Urinary bladder (tissue), 4 donors: ENCODE measurements at places on chromosomes 6 and 20. TPM values are rescaled to one million over a fixed set of nuclear protein-coding genes. Genes with fewer than 3 reads are reported as not detected.

DNA sequence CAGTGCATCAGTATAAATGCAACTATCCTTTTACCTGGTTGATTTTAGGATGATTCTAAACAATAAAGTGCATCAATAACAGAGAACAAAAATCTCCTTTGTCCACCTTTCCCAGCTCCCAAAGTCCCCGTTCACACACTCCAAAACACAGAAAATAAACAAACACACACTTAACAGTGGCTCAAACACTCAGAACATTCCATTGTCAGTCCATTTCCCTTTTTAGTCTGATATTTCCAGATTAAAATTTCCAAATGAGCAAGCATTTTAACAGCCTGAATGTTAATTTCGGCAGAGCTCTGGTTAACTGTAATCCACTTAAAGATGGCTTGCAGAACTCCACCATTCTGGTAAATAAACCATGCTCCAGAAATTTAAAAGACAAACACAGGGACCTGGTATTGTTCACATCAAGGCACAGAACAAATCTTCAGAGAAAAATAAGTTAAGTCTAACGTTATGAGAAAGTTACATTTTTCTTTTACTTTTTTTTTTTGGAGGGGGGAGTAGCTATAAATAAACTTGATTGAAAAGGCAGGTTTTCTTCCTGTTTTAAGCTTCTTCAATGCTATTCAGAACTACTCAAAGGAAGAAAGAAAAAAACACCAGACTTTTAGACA is 100.8 kb downstream of the DST start:
- no peak for DNase-seq

The WFDC10B gene
- 6.9 TPM for polyA plus RNA-seq

- DNase-seq, result no peak
Measured at GRCh38 chr20:64041781-64042053, 5.7 kb downstream of the C20orf204 start.

DNA sequence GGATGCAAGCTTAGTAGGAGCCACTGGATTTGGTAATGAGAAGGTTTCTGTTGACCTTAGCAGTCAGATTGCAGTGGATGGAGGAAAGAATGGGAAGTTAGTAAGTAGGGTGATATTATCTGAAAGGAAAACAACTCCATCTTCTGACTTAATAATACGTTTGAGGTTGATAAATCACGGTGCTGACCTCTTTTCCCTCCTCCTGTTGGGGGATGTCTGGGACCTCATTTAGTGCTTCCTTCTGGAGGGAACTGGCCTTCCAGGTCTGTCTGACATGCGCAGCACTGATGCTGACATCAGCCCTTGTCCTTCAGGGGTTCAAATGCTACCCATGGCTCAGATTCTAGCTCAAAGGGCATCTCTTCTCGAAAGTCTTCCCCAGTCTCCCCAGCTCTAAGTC is 48.2 kb upstream of the AKAP12 start:
- DNase-seq, result no peak

DNA sequence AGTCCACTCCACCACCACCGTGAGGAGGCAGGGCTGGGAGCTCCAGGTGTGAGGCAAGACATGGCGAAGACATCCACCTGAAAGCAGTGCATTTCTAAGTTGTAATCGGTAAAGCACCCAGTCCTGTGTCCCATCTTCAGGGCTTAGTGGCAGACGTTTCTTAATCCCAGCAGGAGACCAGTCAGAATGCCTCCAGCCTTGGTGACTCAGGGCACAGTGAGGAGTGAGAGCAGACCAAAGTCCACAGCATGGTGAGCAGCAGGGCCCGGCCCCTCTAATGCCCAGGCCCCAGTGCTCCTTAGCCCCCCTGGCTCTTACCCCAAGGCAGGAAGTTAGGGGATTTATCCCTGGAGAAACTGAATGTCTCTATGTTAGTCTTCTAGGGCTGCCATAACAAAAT is 183.9 kb downstream of the SYNDIG1 start:
- no peak for DNase-seq

DNA sequence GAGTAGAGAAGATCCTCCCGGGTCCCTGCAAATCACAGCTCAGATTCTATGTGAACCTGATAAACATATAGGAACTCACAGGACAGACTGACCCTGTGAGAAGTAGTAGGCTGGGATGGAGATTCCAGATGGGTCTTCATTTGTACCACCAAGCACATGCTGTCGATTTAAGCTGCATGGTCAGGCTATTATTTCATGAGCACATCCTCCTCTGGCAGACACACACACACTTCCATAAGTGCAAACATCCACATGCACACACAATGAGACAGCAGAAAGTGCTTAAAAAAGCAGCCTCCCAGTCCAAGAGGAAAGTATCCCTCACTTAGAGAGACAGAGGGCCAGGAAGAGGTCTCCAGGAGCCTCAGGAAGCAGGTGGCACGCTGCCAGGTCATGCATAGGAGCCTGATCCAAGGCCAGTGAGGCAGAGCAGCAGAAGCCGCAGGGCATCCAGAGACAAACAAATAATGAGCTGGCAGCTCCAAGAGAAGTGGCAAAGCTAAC is 131.8 kb downstream of the UNC5CL start:
- no peak for DNase-seq

- DNase-seq, result no peak
Measured at GRCh38 chr6:19986691-19987438, 149.7 kb downstream of the ID4 start.

GRCh38 chr6:139124887-139125672 is 9.8 kb upstream of the HECA start:
- DNase-seq, result no peak

DNA sequence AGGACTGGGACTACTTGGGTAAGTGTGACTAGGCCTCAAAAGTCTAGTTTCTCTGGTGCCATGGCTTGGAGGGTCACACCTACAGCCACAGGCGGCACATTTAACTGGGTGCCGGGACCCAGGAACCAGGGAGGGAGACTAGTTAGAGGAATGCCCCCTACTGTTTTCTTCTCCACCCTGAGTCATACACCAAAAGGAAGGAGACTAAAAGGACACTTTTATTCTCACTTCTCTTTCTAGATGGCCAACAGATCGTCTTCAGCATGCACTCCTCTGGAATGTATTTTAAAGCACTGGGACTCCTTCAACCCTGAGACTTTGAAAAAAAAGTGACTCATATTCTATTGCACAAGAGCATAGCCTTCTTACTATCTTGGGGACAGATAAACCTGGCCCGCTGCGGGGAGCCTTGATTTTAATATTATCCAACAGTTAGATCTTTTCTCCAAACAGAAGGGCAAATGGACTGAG is 33.4 kb downstream of the PLN start:
- DNase-seq, result no peak

The DSE gene
- polyA plus RNA-seq, result 18.4 TPM

DNA sequence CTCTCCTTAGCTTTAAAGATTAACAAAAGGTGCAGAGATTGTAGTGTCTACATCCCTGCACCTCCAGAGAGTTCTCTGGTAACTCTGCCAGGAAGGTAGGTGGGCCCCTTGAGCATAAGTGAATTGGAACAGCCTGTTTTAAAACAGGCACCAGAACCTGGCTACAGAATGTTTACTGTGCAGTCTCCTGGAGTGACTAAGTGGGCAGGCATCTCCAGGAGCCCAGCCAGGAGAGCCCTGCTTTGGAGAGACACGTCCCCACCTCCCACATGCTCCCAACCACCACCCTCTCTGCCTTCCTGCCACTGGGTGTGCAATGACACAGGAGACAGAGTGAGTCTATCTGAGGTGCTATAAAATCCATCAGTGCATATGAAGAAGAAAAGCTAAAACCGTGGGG is 110.3 kb upstream of the EYA4 start:
- DNase-seq, result no peak

- DNase-seq, result no peak
Measured at GRCh38 chr20:45998337-45998736, 10.4 kb upstream of the MMP9 start.

The RWDD2A gene
- polyA plus RNA-seq, result 3.4 TPM

GRCh38 chr6:134590449-134590848 is 272.5 kb upstream of the SGK1 start:
- DNase-seq, result no peak

DNA sequence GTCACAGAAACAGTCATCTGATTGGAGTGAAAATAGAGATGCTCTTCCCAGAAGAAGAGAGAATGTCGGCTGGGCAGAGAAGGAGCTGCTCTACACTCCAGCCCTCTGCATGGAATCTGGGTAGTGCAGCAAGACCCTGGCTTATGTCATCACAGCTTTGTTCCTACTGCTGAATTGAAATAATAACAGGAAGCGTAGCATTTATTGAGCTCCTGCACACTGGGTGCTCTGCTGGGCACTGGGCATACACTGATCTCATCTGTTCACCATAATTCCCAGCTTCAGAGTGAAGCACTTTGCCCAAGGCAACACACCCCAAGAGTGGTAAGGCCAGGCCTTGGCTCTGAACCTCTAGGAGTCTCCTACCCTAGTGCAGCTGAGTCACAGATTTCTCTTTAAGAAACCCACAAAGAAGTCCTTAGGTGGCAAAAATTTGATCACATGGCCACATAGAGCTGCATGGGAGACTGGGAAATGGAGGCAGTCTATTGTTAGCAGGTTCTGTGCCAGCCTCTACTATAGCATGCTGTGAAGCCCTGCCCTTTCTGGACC is 3.9 kb upstream of the SDCBP2 start:
- DNase-seq, result no peak

GRCh38 chr6:143963158-143963919 is 44.7 kb downstream of the PLAGL1 start:
- DNase-seq, result no peak

- no peak for DNase-seq
Measured at GRCh38 chr6:119880840-119881239, 531.3 kb upstream of the MAN1A1 start.

GRCh38 chr6:110043366-110043994 is 65.4 kb downstream of the GPR6 start:
- no peak for DNase-seq

The BACH2 gene
- 0.90 TPM for polyA plus RNA-seq

The TMEM244 gene
- polyA plus RNA-seq, result not detected

- no peak for DNase-seq
Measured at GRCh38 chr20:31991339-31991705, 18.9 kb upstream of the CCM2L start.

DNA sequence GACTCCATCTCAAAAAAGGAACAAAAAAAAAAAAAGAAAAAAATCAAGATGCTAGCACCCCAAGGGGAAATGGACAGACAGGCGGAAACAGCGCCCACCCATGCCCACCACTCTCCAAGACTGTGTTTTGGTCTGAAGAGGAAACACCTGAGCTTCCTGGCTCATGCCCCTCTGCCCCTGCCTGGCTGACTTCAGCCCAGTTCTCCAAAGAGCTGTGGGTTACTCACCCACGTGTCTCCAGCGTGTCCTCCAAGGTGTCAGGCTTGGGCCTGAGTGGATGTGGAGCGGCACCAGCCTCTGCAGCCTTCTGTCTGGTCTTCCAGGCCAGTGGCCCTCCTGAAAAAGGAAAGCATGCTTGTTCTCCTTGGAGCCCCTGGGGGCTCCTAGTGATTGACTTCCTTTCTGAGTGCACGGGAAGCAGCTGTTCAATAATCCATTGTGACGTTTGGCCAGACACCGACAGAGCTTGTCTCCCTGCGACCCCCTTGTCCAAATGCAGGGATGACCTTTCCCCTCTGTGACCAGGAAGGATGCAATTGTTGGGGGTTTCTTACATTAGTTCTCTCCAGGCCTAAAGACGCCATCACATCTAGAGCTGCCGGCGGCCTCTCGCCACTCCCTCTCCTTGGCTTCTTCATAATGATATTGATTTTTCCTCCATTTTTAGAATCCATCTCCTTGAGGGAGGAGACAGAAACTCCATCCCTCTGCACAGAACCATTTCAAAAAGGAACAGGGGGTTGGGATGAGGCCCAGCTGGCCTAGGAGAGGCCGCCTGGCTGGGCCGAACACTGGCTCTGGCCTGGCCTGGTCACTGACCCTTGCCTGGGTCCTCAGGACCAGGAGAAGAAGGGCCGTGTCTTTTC is 58.4 kb downstream of the ADNP start:
- DNase-seq, result no peak

DNA sequence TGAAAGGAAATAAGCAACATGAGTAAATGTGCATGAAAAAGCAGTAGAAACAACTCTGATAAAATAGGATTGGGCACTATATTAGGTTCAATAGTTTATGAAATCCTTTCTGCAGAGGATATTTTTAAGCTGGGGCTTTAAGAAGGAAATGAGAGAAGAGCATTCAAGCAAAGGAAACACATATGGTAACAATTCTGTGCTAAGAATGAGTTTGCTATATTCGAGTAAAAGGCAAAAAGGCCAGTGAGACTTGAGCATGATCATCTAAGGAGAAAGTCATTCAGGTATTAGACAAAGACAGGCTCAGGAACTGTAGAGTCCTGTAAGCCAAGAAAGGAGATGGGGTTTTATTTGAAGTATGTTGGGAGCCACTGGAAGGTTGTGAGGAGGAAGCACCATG is 387.1 kb upstream of the FLRT3 start:
- no peak for DNase-seq

GRCh38 chr6:10643201-10643651 is 51.2 kb downstream of the C6orf52 start:
- no peak for DNase-seq

The JARID2 gene
- polyA plus RNA-seq, result 5.5 TPM

DNA sequence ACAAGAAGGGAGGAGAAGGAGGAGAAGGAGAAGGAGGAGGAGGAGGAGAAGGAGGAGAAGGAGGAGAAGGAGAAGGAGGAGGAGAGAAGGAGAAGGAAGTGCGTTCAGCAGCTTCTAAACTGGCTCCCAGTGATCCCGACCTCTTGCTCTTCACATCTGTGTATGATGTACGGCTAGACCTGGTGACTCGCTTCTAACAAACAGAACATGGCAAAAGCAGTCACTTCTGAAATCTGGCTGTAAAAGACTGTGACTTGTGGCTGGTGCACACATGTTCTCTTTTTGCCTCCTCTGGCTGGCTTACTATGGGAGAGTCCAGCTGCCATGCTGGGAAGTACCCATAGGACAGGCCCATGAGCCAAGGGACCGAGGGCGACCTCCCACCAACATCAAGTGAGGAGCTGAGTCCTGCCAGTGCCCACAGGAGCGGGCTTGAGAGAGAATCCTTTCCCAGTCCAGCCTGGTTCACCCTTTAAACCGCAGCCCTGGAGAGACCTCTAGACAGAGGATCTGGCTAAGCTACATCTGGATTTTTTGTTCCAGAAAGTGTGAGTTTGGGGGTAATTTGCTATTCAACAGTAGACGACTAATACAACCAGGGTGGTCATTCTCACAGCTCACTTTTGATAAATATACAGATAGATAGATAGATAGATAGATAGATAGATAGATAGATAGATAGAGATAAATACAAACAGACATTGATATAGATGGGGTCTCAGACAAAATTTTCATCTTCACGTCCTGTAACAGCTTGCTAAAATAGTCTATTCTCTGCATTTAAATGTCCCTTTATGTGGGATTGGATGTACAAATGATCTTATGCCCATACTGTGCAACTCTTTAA is 42.3 kb downstream of the RPP40 start:
- DNase-seq, result no peak

GRCh38 chr6:10415617-10416480 is 975 bp upstream of the TFAP2A start:
- DNase-seq, result no peak

- DNase-seq, result no peak
Measured at GRCh38 chr6:53795340-53795701, 516 bp downstream of the LRRC1 start.

DNA sequence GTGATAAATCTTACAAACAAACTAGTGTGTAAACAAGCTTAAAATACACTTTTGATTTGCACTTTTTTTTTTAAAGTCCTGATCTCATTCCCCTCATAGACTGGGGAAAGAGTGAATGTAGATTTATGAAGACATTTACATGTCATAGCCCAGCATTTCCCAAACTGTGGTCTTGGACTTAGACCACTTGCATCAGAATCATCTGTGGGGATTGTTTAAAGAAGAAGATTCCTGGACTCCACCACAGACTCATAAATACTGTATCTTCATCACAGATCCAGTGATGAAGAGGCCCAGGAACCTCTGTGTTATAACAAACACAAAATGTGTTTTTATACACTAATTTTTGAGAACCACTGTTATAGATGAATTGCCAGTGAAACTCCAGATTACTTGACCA is 99.5 kb downstream of the KCNQ5 start:
- no peak for DNase-seq

The RFX6 gene
- 0.06 TPM for polyA plus RNA-seq
